Kidney epithelial cell (primary cell): ENCODE measurements at places on chromosomes 11 and 22. TPM values are rescaled to one million over a fixed set of nuclear protein-coding genes. Genes with fewer than 3 reads are reported as not detected.

GRCh38 chr11:103637295-103637694, 399.1 kb upstream of the DDI1 start:
- no peak for DNase-seq

DNA sequence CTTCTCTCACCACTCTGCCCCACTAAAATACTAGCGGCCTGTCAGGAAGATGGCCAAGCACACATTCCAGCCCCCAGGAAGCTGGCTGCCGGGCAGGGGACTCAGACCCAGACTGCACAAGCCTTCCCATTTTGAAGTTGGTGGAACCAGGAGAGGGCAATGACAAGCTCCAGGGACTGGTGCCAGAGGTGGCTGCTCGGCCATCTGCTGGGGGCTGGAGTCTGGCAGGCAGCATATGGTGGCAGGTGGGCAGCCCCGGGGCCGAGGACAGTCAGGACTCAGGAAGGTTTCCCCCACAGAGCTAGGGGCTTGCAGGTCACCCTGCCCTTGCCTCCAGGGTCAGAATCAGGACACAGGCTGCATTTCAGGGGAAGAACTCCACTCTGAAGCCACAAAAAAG, 22.6 kb downstream of the KCNJ5 start:
- DNase-seq: no peak

DNA sequence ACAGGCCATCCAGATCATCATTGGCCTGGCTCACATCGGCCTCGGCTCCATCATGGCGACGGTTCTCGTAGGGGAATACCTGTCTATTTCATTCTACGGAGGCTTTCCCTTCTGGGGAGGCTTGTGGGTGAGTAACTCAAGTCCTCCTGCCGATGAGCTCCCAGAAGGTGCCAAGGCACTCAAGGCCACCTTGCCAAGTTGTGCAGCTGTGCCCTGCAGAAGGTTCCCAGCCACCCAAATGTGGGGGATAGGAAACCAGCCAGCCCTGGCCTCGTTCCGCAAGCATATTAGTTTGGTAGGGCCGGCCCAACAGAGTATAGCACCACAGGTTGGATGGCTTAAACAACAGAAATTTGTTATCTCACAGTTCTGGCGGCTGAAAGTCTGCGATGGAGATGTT, 4.0 kb downstream of the MS4A8 start:
- no peak for DNase-seq

MN1 gene
- total RNA-seq: 4.5 and 5.3 TPM in 2 replicates

DNA sequence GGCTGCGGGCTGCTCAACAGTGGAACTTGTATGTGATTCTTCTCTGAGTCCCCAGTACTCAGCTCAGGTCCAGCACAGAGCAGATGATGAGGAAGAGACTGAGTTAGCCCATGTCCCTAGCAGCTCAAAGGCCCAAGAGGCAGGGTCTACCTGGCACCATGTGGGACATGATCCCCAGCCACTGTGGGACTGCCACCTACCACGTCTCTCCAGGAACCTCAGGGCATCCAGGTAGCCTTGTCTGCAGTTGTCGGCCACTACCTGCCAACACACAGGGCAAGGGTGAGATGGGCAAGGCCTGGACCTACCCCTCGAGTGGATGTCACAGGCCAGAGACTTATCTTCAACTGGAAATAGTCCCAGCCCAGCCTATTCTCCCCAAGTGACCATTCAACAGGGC, 4.4 kb downstream of the PNPLA5 start:
- DNase-seq: no peak

DNA sequence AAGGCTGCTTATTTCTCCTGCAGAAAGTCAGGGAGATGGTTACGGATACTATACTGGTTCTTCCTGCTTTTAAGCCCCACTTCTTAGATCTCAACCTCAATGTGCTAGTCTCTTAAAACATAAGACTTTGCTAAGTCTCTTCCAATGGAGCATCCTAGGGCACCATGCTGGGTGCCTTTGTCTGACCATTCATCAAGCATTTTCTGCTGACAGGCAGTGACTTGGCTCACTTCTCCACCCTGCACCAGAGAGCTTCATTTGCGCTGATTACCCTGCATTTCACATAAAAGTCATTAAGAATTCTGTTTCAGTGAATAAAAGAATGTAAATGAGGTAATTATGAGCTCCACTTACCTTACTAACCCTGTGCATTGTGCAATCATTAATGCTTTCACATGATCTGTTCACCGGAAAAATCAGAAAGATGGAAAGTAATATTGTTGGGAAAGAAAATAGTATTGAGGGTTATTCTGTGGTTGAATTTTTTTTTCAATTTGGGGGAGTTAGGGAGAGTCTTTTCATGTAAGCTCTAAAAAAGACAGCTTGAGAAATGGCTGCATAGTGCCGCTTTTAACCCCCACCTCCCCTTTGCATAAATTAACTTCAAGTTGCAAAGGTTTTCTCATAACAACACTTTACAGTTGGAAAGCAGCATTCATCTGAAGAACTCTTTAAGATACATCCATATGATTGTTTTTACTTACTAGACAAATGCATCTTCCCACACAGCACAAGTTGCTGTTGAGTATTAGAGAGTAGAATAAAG, 677.3 kb upstream of the KIRREL3 start:
- no peak for DNase-seq

UBQLN3 gene
- total RNA-seq: not detected in 2 replicates

APOBEC3F gene
- 7.5 and 8.7 TPM in 2 replicates for total RNA-seq

GRCh38 chr11:21195995-21196394, 526.6 kb downstream of the NELL1 start:
- DNase-seq: no peak

GRCh38 chr11:7900686-7901085, 30.4 kb downstream of the OR10A6 start:
- DNase-seq: no peak

DNA sequence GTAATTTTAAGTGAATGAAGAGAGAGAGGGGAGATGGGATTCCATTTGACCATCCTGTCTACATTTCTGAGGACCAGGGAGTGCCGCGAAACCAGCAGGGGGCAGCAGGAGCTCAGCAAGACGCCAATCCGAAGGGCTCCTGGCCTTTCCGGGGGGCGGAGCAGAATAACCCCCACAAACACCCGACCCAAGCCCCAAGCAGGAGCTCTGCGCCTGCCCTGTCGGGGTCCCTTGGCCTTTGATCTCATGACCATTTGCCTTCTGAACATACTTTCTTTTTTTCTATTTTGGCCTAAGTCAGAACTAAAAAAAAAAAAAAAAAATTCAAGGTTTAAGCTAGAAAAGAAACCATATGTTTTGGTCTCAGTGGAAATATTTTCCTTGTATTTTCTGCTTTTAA, 21.9 kb upstream of the SCN2B start:
- DNase-seq: no peak

DNA sequence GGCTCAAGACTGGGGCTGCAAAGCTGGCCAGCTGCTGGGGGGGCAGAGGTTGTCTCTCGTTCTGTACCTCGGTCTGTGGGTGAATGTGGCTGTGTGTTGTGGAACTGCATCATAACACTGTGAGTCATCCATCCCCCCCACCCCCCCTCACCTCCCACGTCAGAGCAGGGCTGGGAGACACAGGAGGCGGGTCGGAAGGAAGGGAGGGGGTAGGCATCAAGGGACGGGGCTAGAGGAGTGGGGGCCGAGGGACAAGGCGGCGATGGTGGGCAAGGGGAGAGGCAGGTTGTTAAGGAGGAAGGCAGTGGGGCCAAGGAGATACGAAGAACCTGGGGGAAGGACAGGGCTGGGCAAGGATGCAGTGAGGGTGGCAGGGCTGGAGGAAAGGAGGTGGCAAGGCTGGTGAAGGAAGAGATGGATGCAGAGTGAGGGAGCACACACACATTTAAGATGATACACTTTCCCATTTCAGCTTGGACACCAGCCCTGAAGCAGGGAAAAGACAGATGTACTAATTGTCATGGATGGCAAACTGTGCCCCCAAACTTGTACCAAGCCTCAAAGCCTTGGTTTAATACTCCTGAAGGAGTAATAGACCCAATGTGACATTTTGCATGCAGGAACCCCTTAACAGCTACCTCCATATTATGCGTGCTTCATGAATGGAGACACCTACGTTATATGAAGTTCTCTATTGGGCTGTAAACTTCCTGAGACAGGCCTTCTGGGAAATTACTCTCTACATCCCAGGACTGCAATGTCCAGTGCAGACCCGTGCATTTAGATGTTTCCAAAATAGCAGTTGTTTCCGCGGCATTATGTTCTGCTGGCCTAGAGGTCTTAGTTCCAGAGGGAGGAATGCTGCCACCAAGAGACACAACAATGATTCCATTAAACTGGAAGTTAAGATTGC, at the start of gene YPEL4:
YPEL4 (minus strand) TSS at position 87 of the 913 bp plus-strand sequence. CDS start 2,805 bp downstream, outside the sequence.
- no peak for DNase-seq

BIRC2 gene
- 63.9 and 68.1 TPM in 2 replicates for total RNA-seq

OR52B2 gene
- not detected in 2 replicates for total RNA-seq

ZDHHC13 gene
- 23.3 and 27.6 TPM in 2 replicates for total RNA-seq

DNA sequence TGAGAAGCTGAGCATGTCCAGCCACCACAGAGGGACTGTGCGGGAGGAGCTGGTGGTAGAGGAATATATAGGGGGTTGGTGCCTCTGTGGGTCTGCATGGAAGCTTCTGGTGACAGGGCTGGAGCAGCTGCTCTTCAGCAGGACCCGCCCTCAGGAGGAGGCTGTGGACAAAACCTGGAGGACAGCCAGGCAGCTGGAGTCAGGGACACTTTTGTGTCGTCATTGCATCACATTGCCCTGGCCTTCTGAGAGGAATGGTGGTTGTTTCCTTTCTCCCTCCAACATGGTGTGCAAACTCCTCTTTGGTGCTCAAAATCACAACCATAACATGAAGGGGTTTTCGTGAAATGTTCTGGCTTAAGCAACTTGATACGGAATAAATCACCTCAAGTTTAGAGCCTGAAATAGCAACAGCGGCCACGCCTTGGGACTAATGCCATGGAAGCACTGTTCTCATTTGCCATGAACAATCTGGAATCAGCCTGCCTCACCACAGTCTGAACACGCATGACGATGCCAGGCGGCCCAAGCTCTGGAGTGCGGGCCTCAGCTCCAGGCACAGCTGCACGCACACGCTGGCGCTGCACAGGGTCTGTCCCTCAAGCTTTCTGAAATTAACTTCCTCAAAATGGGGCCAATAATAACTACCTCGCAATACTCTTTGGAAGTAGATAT, 17.1 kb upstream of the CSRP3 start:
- DNase-seq: no peak
